ENCODE measurements at places on chromosomes 16 and 17. TPM values are rescaled to one million over a fixed set of nuclear protein-coding genes. Genes with fewer than 3 reads are reported as not detected.

Gene SOST
- total RNA-seq, result not detected

- no peak overlapping the region for H3K27ac ChIP-seq
- H3K4me1 ChIP-seq, result peaks cover 30% of the 10 kb centered on the region
- peaks cover 38% of the 10 kb centered on the region for H3K27me3 ChIP-seq
- peak overlapping the region; percentile 34 for H3K4me3 ChIP-seq
- peak; percentile 71 for DNase-seq
Measured at GRCh38 chr17:7296189-7296861, 1.9 kb upstream of the YBX2 start.

GRCh38 chr17:7191571-7192270 is 12.6 kb upstream of the ASGR1 start:
- no peak overlapping the region for H3K4me3 ChIP-seq
- no peaks in the 10 kb centered on the region for H3K27me3 ChIP-seq
- H3K4me1 ChIP-seq, result no peaks in the 10 kb centered on the region
- no peak overlapping the region for H3K27ac ChIP-seq

DNA sequence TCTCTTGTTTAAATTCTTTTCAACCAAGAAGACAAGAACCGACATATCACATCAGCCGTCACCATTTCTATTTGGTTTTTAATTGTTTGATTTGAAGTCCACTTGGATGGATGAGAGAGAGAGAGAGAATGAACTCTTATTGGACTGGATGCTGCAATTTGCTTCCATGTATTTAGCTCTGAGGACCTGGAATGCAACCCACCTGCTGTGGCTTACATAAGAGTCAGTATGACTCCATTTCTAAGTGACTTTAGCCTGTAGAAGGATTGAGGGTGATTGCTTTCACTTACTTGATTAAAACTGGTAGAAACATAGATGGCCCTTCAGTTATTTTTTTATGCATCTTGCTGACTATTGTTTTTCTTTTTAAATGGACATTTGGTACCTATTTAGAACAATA is 296.1 kb downstream of the CNTNAP4 start:
- no peaks in the 10 kb centered on the region for H3K36me3 ChIP-seq
- DNase-seq, result no peak
- no peaks in the 10 kb centered on the region for H3K27me3 ChIP-seq

DNA sequence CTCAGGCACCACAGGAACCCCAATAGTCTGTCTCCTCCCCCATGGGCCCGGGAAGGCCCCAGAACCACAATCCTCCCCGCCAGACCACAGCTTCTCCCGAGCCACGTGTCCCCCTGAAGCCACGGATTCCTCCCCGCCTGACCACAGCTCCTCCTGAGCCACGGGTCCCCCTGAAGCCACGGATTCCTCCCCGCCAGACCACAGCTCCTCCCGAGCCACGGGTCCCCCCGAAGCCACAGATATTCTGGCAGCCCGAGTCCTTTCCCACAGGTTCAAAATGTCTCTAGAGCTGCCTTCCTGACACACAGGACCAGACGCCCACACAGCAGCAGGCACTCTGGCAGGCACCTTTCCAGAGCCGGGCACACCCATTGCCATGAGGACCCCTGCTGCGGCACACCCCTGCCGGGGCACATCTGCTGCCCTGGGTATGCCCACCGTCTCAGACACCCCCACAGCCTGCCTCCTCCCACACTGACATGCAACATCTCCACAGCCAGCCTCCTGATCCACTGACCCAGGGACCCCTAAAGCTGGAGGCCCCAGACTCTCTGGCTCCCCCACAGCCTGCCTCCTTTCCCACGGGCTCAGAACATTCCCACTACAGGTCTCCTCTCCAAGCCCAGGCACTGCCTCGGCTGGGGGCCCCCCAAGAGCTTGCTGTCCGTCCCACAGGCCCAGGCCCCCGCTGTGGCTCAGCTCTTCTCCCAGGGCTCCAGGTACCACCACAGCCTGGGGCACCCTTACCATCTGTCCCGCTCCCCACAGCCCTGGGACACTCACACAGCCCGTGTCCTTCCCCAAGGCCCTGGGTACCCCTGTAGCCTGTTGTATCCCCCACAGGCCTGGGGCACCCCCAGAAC is 2.2 kb downstream of the KIAA0753 start:
- peaks cover 34% of the 10 kb centered on the region for H3K36me3 ChIP-seq
- H3K4me1 ChIP-seq, result peaks cover 41% of the 10 kb centered on the region
- no peaks in the 10 kb centered on the region for H3K27me3 ChIP-seq
- H3K4me3 ChIP-seq, result peak overlapping the region; percentile 94
- no peak for DNase-seq

DNA sequence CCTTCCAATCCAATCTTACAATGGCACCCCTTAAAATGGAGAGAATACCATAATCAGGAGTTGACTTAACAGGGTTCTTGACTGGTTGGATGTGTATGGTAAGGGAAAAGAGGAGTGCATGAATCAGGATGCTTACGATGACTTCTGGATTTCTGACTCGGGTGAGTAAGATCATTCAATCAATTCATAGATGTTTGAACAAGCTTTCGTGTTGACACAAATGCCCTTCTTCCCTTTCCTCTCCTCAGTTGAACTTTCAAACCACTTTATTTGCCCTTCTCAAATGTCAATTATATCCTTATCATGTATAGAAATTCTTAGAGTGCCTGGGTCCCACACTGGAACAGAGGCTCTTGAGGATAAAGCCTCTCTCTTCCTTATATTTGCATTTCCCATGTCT is 25.9 kb downstream of the ABCC12 start:
- H3K4me3 ChIP-seq, result no peak overlapping the region
- no peaks in the 10 kb centered on the region for H3K4me1 ChIP-seq
- no peaks in the 10 kb centered on the region for H3K27me3 ChIP-seq
- no peak for DNase-seq

GRCh38 chr16:3458852-3459361 is 15.4 kb downstream of the NAA60 start:
- peak overlapping the region; percentile 73 for H3K27ac ChIP-seq
- H3K4me3 ChIP-seq, result peak overlapping the region; percentile 73
- peak; percentile 34 for DNase-seq
- H3K36me3 ChIP-seq, result peaks cover 16% of the 10 kb centered on the region

Gene ALOX15B
- total RNA-seq, result not detected

Gene ZNF423
- total RNA-seq, result not detected

DNA sequence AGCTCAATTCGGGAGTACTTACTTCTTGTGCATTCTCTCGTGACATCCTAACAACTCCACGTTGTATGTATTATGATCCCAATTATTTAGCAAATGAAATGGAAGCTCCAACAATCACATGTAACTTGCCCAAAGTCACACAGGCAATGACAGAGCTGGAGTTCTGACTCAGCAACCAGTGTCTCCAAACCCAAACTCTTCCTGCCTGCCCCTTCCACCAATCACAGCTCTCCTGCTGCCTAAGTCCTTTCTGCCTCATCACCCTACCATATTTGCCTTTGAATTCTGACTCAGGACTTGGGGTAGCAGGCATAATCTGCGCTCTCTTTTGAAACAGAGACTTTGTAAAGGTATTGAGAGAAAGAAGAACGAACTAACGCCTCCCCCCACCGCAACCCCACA is 245.2 kb upstream of the MAF start:
- peaks cover 4% of the 10 kb centered on the region for H3K4me1 ChIP-seq
- H3K27ac ChIP-seq, result no peak overlapping the region
- H3K4me3 ChIP-seq, result no peak overlapping the region
- H3K27me3 ChIP-seq, result no peaks in the 10 kb centered on the region
- no peak for DNase-seq
- H3K36me3 ChIP-seq, result no peaks in the 10 kb centered on the region

- no peaks in the 10 kb centered on the region for H3K27me3 ChIP-seq
- H3K4me3 ChIP-seq, result no peak overlapping the region
- H3K4me1 ChIP-seq, result peaks cover 6% of the 10 kb centered on the region
- no peak overlapping the region for H3K27ac ChIP-seq
- no peaks in the 10 kb centered on the region for H3K36me3 ChIP-seq
- no peak for DNase-seq
Measured at GRCh38 chr17:82668024-82668630, 19.9 kb upstream of the WDR45B start.

DNA sequence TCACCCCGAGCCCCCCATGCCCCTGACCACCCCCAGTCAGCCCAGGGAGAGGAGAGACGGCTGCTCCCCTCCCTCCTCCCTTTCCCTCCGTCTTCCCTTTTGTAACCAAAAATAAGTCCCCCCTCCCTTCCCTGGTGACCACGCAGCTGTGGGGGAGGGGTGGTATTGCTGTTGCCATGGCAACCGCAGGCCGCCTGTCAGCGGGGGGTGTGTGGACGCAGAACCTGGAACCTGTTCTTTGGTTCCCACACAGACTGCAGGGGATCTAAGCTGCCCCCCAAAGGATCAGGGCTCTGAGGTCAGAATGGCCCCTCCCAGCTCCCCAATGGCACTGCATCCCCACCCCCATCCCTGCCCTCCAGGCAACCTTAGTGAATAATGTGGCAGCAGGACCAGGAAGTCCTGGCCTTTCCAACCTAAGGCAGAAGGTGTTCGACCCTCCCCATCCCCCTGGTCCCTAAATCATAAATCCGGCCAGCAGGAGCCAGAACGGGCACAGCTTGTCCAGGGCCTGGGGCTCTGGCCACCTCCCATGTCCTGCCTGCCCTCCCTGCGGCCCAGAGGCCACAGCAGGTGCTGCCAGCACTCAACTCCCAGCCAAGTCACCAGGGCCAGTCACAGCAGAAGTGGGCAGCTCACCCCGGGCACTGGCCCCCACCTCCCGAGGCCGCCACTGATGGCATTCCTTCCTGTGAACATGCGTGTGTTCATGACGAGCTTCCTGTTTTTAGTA is 12.0 kb downstream of the CA4 start:
- peaks cover 20% of the 10 kb centered on the region for H3K4me1 ChIP-seq
- peaks cover 5% of the 10 kb centered on the region for H3K27me3 ChIP-seq
- no peak for DNase-seq
- H3K36me3 ChIP-seq, result no peaks in the 10 kb centered on the region

DNA sequence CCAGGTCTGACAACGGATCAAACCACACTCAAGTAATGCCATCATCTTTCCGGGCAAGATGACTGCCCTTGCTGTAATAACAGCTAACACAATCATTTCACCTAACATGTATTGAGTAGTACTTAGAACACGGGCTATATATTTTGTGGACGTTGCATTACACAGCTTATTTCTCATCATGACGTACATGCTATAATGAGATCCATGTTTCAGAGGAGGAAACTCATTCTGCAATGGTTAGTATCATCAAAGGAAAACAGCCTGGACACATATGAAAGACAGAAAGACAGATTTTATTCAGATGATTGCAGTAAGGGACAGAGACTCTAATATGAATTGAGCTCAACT is 446.7 kb downstream of the HS3ST3B1 start:
- H3K4me1 ChIP-seq, result no peaks in the 10 kb centered on the region
- no peak overlapping the region for H3K27ac ChIP-seq
- no peak for DNase-seq
- no peaks in the 10 kb centered on the region for H3K36me3 ChIP-seq

- H3K4me3 ChIP-seq, result no peak overlapping the region
- H3K27ac ChIP-seq, result peak overlapping the region; percentile 67
- no peak for DNase-seq
- peaks cover 55% of the 10 kb centered on the region for H3K36me3 ChIP-seq
Measured at GRCh38 chr16:67803894-67804293, 2.5 kb downstream of the RANBP10 start.

- H3K4me1 ChIP-seq, result peaks cover 15% of the 10 kb centered on the region
- H3K4me3 ChIP-seq, result no peak overlapping the region
- H3K36me3 ChIP-seq, result peaks cover 47% of the 10 kb centered on the region
- no peak overlapping the region for H3K27ac ChIP-seq
- no peak for DNase-seq
Measured at GRCh38 chr17:78048346-78049292, 79.9 kb downstream of the TMC6 start.

GRCh38 chr16:78635807-78636206 is 536.4 kb downstream of the WWOX start:
- no peaks in the 10 kb centered on the region for H3K36me3 ChIP-seq
- DNase-seq, result no peak
- no peak overlapping the region for H3K4me3 ChIP-seq
- H3K27ac ChIP-seq, result no peak overlapping the region
- H3K27me3 ChIP-seq, result no peaks in the 10 kb centered on the region

Gene KRTAP4-5
- total RNA-seq, result not detected

- DNase-seq, result no peak
- H3K36me3 ChIP-seq, result peaks cover 57% of the 10 kb centered on the region
- no peaks in the 10 kb centered on the region for H3K27me3 ChIP-seq
Measured at GRCh38 chr17:80650751-80651518, 106.3 kb downstream of the RPTOR start.

DNA sequence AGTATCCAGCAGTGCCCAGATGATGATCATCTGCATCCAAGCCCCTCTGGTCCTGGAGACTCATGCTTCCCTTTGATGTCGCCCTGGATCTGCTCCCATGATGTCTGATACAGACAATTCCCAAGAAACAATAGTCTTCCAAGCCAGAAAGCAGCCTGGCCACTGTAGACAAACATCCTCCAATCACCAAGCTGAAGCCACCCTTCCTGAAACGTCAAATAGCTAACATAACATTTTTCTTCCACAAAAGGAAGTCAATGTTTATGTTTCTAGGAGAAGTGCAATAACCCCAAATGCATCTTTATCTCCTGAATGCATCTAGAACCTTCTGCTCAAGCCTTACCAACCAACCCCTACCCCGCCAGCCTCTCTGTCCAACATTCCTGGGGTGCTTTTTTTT is 1.2 kb upstream of the DPEP2 start:
- H3K27me3 ChIP-seq, result no peaks in the 10 kb centered on the region
- peak overlapping the region; percentile 32 for H3K4me3 ChIP-seq
- peaks cover 10% of the 10 kb centered on the region for H3K36me3 ChIP-seq
- H3K4me1 ChIP-seq, result peaks cover 44% of the 10 kb centered on the region

Gene KCNJ2
- total RNA-seq, result not detected

- H3K27ac ChIP-seq, result no peak overlapping the region
- no peak for DNase-seq
- no peaks in the 10 kb centered on the region for H3K4me1 ChIP-seq
- H3K36me3 ChIP-seq, result no peaks in the 10 kb centered on the region
Measured at GRCh38 chr17:57032343-57032742, 52.7 kb upstream of the AKAP1 start.

DNA sequence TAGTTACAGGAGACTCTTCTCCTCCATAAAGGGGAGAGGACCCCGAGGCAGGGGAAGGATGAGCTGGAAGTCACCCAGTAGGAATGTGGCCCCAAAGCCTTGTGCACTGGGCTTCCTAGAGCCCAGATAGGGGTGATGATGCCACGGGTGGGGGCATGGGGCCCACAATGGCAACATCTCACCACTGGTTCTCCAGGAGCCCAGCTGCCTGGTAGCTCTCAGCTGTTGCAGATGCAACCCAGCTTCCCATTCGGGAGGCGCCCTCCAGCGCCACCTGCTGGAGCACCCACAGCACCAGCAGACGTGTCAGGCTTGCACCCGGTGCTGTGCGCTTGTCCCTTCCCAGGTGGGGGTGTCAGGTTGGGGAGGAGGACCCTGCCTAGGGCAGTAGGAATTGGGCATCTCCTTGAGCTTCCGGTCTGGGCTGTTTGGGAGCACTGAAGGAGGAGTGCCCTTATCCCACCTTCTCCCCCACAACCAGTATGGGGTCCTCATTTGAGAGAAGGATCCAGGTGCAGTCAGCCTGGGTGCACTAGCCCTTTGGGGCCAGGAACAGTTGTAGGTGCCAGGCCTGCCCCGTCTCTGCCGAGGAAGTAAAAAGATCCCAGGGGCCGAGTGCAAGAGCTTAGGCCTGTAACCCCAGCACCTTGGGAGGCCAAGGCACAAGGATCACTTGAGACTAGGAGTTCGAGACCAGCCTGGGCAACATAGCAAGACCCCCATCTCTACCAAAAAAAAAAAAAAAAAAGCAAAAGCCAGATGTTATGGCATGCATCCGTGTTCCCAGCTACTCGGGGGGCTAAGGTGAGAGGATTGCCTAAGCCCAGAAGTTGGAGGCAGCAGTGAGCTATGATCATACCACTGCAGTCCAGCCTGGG is 14.4 kb downstream of the CDIPT start:
- peaks cover 32% of the 10 kb centered on the region for H3K36me3 ChIP-seq
- peaks cover 6% of the 10 kb centered on the region for H3K4me1 ChIP-seq
- no peak overlapping the region for H3K4me3 ChIP-seq
- peak; percentile 87 for DNase-seq
- no peaks in the 10 kb centered on the region for H3K27me3 ChIP-seq

All from activated CD8-positive, alpha-beta T cell treated with anti-CD3 and anti-CD28 coated beads, Interleukin-2, amount 10 ng/mL, durations not matched to agents 7 days and 5 days (primary cell).